Memory B cell (primary cell): ENCODE measurements at places on chromosomes 2 and 18.

DNA sequence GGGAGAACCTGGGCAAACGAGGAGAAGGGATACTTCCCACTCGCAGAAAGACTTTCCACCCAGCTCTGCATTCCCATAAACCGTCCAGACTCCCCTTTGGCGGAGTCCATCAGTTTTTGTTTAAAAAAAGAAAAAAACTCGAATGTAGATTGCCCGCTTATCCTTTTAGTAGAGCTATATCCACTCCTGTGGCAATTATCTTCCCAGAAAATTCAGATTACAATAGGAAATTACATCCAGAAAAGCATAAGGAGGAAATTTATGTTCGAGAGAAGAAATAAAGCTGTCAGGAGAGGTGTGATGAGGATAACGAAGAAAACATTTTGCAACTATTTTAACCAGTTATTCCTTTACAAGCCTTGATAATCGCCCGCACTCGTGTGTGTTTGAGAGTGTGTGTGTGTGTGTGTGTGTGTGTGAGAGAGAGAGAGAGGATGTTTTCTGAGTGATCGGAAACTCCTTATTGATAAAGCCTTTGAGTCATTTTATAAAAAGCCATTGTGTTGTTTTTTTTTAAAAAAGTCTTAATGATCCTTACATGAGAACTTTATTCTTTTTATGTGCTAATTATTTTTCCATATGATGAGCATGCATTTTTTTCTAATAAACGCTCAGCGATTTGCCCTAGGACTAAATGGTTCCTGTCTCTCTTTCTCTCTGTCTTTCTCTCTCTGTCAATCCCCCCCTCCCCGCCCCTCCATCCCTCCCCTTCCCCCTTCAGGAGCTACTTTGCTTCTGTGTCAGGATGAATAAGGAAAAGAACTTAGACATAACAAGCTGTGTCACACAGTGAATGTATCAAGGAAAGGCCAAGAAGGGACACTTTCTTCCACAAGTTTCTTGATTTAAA, 1.1 kb upstream of the PPP3R1 start:
- no peak for DNase-seq

DNA sequence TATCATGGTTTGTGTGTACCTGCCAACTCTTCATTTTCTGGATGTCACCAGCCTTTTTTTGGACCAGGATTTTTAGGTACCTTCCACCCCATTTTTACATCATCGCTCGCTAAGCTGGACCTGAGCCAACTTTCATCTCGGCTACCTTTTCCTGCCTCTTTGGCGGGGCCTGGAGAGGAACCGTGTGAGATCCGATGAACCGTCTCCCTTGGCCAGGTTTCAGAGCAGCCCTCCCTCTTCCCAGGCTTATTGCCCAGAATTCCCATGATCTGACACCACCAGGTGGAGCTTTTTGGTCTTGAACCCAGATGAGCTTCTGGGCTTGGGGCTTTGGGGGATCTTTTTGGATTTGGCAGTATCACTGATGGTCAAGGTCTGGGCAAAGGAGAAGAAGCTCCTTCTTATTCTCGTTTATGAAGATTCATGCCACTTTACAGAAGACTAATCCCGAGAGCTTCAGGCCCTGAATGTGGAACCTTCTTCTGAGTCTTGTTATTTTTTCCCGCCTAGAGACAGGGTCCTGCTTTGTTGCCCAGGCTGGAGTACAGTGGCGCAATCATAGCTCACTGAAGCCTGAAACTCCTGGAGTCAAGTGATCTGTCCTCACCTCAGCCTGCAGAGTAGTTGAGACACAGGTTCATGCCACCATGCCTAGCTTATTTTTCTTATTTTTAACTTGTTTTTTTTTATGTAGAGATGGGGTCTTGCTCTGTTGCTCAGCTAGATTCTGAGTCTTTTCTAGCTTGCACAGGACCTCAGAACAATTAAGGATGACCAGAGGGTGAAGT, 50.4 kb downstream of the GATA6 start:
- DNase-seq = no peak

DNA sequence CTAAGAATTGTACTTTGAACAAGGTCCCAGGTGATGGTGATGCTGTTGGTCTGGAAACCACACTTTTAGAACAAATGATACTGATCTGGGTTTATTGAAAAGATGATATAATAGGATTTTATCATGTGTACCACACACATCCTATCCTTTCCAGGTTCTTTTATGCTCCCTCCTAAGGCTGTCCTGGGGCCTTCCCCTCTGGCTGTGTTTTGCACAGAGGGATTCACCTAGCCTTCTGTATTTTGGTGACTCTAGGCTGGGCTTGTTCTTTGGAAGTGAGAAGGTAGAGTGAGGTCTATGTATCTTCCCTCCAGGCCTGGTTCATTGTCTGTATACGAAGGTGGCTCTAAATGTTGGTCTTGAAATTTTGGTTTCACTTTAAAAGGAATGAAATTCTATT, 12.7 kb downstream of the ANXA4 start:
- DNase-seq = no peak

DNA sequence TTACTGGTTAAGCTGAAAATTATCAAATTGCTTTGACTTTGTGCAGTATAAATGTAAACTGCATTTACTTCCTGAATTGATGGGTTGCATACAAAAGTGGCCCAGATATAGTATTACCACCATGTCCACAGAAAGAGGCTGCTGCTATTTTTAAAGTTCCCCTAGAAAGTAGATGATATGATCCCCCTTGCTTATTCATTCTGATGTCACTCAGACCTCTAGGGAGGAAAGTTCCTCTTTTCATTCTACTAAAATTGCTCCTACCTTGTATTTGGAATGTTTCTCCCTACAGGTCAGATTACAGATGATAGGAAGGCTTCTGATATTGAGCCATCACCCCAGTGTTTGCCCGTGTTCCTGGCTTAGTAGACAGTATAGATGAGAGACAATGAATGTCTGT, 247.6 kb upstream of the TNP1 start:
- DNase-seq = no peak

DNA sequence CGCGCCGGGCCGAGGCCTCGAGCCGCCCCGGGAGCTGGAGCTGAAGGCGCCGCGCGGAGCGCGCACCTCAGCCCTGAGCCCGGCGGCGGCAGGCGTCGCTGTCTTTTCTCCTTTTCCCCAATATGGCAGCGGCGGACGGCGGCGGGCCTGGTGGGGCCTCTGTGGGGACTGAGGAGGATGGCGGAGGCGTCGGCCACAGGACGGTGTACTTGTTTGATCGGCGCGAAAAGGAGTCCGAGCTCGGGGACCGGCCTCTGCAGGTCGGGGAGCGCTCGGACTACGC, 369 bp downstream of the SMCHD1 start:
- no peak for DNase-seq

- no peak for DNase-seq
Observed at GRCh38 chr18:76455003-76455676, 39.9 kb downstream of the ZNF516 start.

GRCh38 chr2:156896294-156896693, 361.2 kb upstream of the GALNT5 start:
- no peak for DNase-seq

DNA sequence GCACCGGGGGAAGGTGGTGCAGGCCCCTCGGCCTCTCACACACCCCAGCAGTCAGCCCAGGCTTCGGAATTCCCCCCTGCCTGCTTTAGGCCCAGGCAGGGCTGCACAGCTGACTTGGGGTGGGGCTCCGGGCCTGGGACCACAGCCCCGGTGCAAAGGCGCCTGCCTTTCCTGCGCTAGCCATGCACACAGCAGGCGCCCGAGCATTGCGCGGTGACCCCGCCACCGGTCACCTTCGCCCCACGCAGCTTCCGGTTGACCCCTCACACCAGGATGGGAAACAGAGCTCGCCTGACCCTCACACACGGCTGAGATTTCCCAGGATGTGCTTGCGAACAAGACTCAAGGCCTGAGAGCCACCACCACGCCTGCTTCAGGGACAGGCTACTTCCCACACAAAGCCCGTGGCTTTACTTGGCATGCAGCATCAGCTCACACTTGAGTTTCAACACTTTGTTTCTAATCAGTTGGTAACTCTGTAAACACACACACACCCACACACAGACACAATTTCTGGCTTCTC, 46.0 kb downstream of the SLC66A2 start:
- DNase-seq = no peak

GRCh38 chr18:54806526-54806925, 21.8 kb upstream of the RAB27B start:
- DNase-seq = no peak

DNA sequence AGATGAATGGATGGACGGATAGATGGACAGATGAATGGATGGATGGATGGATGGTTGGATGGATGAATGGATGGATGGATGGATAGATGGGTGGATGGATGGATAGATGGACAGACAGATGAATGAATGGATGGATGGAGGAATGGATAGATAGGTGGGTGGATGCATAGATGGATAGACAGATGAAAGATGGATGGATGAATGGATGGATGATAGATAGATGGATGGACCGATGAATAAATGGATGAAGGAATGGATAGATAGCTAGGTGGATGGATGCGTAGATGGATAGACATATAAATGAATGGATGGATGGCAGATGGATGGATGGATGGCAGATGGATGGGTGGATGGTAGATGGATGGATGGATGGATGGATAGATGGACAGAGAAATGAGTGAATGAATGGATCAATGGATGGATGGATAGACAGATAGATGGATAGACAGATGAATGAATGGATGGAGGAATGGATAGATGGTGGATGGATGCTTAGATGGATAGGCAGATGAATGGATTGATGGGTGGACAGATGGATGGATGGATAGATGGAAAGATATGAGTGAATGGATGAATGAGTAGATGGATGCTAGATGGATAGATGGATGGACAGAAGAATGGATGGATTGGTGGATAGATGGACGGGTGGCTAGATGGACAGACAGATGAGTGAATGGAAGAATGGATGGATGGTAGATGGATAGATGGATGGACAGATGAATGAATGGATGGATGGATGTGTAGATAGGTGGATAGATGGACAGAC, 167.9 kb downstream of the TRIM43 start:
- no peak for DNase-seq

- no peak for DNase-seq
Observed at GRCh38 chr18:1495387-1495786, 590.7 kb downstream of the ADCYAP1 start.

DNA sequence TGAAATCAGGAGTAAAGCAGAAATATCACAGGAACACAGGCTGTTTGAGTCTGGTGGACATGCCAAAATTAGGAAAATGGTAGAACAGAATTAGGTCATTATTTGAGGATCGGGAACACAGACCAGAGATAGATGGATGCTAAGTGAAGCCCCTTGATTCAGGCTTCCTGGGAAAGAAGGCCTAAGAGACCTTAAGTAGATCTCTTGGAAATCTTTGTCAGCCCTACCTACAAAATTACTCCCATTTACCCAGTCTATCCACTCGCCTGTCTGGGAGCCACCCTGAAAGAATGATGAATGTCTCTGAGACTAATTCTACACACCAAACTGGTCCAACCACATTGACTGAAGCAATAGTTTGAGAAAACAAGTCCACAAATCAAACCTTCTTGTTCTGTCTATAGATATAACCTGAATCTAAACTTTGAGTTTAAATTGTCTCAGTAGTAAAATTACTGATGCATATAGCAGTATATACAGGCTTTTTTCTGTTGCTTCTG, 36.6 kb upstream of the TANK start:
- no peak for DNase-seq

GRCh38 chr2:101771910-101772321, 74.4 kb downstream of the MAP4K4 start:
- no peak for DNase-seq

DNA sequence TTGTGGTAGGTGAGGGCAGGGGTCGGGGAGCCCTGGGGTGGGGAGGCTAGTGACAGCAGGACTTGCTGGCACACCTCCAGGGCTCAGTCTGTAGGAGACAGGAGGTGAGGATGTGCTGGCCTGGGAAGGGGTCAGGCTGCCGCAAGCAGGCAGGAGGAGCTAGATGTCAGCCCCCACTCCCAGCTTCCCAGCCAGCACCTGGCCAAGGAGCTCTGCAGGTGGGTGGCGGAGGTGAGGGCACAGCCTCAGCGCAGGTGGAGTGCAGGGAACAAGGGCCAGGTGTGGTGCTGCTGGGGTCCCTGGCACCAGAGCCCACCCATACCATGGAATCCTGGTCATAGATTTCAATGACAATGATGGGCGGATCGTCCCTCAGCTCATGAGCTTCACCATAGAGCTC, 2.9 kb downstream of the OTOF start:
- no peak for DNase-seq

DNA sequence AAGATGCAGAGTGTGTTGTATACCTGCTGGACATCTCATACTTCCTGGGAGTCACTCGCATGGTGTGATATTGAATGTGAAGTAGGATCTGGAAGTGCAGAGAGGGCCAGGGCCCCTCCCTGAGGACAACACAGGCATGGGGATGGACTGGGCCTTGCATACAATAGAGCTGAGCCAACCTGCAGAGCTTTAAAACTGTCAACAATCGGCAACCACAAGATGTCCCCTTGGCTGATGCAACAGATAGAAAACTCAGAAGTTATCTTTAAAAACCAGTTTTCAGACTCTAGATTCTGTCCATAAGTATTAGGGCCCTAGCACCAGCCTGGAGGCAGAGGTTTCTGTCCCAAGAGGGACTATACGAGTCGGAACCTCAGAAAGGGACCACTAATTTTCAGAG, 19.7 kb downstream of the EVA1A start:
- peak; percentile 1 for DNase-seq

DNA sequence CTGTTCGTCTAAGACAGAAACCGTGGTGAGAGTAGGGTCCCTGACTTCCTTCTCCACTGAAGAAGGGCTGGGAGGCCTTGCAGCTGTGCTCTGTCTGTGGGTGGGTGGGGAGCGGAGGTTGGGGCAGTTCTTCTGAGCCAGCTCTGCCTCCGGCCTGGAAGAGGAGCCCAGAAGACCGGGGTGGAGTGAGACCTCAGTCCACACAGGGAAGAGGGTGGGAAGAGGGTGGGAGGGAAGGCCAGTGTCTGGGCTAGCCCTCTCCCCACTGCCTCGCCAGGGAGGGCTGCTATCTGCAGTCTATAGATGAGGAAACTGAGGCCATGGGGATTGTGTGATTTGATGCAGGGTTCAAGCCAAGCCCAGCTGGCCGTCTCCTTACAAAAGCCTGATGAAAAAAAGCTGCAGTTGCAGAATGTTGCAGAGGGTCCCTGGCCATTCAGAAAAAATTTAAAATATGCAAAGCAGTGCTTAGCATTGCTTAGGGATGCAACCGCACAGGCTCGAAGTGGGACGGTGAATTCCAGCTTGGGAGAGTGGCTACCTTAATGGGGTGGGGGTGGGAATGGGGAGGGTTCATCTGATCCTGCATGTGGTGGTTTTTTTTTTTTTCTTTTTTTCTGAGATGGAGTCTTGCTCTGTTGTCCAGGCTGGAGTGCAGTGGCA, 181.6 kb upstream of the HS6ST1 start:
- DNase-seq = no peak

DNA sequence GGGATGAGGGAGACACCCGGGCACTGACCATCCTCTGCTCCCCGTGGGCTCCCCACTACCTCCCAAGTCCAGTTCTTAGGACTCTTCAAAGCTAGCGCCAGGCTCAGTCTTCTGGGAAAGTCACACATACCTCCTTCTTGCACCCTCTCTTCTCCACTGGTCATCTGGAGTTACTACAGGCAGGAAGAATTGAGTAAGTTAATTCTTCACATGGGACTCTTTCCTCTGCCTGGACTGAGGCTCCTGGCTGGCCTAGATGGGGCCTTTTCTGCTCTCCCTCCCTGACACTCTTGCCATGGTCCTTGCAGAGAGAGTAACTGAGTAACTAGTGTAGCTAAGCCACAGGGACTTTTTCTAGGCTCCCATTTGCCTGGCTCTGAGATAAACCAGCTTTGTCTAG, 96.5 kb upstream of the CELF4 start:
- DNase-seq = no peak

GRCh38 chr18:25456334-25457010, 104.5 kb upstream of the ZNF521 start:
- no peak for DNase-seq
